GM12865 (cell line): ENCODE measurements at places on chromosomes 12 and 14.

DNA sequence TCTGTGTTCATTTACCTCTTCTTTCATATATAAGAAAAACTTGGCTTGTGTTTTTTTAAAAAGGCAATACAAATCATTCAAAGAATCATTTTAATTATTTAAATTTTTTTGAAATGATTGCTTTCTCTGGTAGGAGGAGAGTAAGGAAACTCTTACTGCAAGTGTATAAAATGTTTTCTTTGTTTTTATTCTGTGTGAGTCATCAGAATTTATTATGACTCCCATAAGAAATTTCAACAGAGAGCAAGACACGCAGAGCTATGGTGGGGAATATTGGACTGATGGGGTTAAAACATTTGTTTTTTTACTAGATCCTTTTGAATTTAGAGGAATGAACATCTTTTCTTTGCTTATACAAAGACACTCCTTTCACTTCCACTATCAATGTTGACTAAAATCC is 119.1 kb upstream of the ATXN7L3B start:
- DNase-seq, result no peak

- no peak for DNase-seq
These were observed 205.0 kb upstream of the DCN start for GRCh38 chr12:91387461-91388134.

DNA sequence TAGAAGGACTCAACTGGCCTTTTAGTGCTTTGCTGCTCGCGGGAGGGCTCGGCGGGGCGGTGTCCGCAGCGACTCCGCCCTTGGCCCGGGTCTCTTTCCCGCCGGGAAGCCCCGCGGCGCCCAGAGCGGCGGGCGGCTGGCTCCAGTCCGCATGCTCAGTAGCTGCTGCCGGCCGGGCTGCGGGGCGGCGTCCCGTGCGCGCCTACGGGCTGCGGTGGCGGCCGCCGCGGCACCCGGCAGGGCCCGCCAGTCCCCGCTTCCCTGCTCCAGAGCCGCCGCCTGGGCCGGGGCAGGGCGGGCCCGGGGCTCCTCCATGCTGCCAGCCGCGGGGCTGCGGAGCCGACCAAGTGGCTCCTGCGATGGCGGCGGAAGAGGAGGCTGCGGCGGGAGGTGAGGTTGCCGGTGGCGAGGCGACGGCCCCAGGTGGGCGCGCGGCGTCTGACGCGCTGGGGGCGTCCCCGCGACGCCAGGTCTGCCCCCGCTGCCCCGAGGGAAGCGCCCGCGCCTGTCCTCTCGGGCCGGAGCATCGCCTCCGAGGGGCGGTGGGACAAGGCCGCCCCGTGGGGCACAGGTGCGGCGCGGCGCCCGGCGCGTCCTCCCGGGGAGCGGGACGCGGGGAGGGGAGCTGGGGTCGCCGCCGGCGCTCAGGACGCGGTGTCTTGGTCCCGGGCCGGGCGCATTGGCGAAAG is at the start of gene BMAL2:
BMAL2 (plus strand) TSS at position 123 of the 689 bp plus-strand sequence; CDS start at position 360, 237 bp downstream.
- peak; percentile 79 for DNase-seq

DNA sequence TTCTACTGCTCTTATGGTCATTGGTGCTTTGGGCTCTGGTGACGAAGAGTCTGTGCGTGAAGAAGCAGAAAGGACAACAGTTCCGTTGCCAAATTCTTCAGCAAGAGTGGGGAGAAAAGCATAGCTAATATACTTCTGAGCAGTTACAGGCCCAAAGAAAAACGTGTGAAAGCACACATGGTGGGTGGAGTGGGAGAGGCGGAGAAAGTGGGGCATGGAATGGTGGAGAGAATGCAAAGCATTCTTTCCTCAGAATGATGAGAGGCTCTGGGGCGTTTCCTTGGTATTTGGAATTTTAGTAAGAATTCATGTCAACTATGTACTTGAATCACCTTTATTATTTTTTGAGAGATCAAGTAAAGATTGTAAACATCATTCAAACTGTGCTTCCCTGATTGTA is 396.1 kb downstream of the NAV3 start:
- DNase-seq, result no peak

DNA sequence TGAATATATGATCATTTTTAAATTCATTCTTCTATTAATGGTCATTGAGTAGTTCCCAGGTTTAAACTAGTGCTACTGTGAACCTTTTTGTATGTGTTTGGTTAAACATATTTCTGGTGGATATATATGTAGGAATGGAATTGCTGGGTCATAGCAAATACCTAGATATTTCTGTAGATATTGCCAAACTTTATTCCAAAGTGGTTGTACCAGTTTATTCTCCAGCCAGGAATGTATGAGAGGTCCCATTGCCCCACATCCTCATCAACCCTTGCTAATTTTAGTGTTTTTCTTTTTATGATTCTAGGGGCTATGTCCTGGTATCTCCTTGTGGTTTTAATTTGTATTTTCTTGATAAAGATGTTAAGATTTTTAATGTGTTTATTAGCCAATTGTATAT is 3.1 kb downstream of the VEZT start:
- DNase-seq, result no peak
